Kidney (tissue), 22 donors: ENCODE measurements at places on chromosomes 12 and 14. TPM values are rescaled to one million over a fixed set of nuclear protein-coding genes. Genes with fewer than 3 reads are reported as not detected.

The ZNF84 gene
- 15.5 TPM for polyA plus RNA-seq

DNA sequence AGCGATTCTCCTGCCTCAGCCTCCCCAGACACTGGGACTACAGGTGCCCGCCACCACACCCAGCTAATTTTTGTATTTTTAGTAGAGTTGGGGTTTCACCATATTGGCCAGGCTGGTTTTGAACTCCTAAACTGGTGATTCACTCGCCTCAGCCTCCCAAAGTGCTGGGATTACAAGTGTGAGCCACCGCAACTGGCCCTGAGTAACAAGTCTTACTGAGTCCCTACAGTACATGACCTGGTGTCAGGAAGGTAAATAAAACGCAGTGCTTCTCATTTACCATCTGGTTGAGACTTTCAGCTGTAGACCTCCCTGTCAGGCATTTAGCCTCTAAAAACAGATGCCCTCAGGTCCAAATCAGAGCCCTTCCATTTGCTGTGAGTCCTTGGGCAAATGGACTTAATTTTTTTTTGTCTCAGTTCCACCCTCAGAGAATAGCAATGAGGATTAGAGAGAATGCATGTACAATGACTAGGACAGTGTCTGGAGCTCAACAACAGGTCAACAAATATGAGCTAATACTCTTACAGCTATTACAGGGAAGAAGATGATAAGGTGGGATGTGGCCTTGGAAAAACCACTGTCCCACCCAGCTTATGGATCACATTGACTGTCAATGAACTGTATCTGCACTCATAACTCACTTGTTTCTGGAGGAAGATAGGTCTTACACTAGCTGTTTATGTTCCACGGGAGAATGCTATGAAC is 70.5 kb downstream of the PHLDA1 start:
- DNase-seq = no peak

GRCh38 chr12:96364092-96364700 is 36.0 kb downstream of the CDK17 start:
- DNase-seq = no peak

DNA sequence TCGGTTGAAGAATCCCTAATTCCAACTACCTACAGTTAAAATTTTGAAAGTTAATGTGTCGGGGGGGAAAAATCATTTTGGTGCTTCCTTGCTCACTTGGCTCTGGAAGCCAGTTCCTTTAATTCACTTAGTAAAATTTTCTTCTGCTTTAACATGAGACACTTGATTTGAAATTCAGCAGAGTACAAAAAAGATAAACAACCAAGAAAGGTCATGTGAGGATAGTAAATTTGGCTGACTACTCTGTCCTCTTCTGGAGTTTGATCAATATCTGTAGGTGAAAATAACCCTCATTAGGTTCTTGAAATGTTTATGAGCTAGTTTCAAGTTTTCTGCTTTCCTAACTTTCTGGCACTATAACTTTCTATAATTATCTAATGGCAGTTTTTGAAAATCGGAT is 43.4 kb downstream of the KCNJ8 start:
- DNase-seq = no peak
